Astrocyte (in vitro differentiated cells and primary cell): ENCODE measurements at places on chromosomes 5 and 9. TPM values are rescaled to one million over a fixed set of nuclear protein-coding genes. Genes with fewer than 3 reads are reported as not detected.
A peak's percentile ranks its signal among the peaks of the same experiment; 100 is the strongest.

The NXNL2 gene
- 0.62 and 1.6 TPM in 2 replicates for total RNA-seq

The OR1J2 gene
- total RNA-seq = not detected in 2 replicates

The GABRA6 gene
- total RNA-seq = not detected in 2 replicates

The HTR4 gene
- not detected in 2 replicates for total RNA-seq

The ECSCR gene
- total RNA-seq = 0.96 and 1.00 TPM in 2 replicates

The OBP2B gene
- not detected in 2 replicates for total RNA-seq

The INSYN2B gene
- 0.10 and 0.36 TPM in 2 replicates for total RNA-seq

DNA sequence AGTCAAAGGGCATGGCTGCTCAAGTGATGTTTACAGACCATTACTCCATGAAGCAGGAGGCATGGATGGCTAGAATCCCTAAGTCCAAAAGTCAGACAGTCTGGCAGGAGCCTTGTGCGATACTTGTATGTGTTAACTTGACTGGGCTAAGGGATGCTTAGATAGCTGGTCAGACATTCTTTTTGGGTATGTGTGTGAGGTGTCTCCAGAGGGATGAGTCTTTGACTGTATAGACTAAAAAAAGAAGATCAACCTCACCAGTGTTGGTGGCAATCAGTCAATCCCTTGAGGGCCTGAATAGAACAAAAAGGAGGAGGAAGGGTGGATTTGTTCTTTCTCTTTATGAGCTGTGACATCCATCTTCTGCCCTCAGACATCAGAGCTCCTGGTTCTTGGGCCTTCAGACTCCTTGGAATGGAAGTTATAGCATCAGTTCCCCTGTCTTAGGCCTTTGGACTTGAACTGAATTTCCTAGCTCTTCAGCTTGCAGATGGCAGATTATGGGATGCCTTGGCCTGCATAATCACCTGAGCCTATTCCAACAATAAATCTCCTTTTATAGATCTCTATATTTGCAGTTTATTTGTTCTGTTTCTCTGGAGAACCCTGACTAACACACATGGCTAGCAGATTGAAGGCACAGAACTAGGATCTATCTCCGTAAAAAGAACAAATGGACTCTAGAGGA lies 9.7 kb upstream of the HSPB3 start:
- no peak for DNase-seq

GRCh38 chr5:90359073-90359920 lies 50.3 kb downstream of the CETN3 start:
- no peak for DNase-seq

DNA sequence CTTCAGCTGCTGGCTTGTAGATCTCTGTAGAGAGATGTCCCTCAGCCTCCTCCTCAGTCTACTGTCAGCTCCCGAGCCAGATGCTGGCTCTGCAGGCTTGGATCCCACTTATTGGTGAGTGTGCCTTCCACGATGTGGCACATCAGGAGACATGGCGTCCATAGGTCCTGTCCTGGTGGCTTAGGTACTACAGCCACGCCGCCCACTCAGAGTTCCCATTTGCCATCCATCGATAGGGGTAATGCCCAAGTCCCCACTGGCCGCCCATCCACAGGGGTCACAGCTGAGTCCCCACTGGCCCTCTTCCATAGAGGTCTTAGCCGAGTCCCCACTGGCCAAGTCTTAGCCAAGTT lies 17.3 kb downstream of the EXOC3 start:
- no peak for DNase-seq

- no peak for DNase-seq
Observed at GRCh38 chr9:35712762-35713400, 19.1 kb downstream of the TLN1 start.

GRCh38 chr5:144525000-144525399 lies 354.3 kb downstream of the KCTD16 start:
- no peak for DNase-seq

- peak; percentile 12 for DNase-seq
Observed at GRCh38 chr5:60404171-60404570, 295.8 kb downstream of the DEPDC1B start.

- DNase-seq = no peak
Observed at GRCh38 chr9:34500623-34501267, 22.0 kb downstream of the ENHO start.

- peak; percentile 0 for DNase-seq
Observed at GRCh38 chr5:106481374-106481773, 1189.4 kb downstream of the EFNA5 start.

- DNase-seq = no peak
Observed at GRCh38 chr9:124879226-124879625, 17.3 kb downstream of the ARPC5L start.

GRCh38 chr9:103649086-103649485 lies 445.0 kb upstream of the SMC2 start:
- DNase-seq = no peak

DNA sequence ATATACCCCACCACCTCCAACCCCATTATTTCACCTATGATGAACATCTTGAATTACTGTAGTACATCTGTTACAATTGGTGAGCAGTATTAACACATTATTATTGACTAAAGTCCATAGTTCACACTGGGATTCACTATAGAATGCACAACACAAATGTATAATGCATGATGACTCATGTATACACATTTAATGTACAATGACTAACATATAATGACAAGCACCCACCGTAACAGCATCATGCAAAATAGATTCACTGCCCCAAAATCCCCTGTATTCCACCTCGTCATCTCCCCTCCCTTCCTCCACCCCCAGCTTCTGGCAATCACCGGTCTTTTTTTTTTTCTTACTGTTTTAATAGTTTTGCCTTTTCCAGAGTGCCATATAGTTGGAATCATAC lies 47.1 kb upstream of the NEK6 start:
- DNase-seq = no peak

GRCh38 chr5:36619012-36619635 lies 12.7 kb downstream of the SLC1A3 start:
- no peak for DNase-seq

DNA sequence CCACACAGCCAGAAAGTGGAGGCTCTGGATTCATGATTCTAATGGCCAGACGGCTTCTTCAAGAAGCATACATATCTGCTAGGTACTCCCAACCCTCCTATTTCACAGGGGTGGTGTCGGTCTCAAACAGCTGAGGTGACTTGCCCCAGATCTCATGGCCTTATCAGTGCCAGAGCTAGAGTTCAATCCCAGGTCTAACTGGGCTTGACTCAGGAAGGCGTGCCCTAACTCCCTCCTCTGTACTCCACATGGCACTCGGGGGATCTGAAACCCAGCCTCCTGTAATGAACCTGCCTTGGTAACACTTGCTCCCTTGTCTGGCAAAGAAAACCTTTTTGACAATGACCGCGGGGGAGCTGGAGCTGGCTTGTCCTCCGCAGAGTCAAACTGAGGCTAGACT lies 2.1 kb downstream of the QRFP start:
- DNase-seq = no peak

DNA sequence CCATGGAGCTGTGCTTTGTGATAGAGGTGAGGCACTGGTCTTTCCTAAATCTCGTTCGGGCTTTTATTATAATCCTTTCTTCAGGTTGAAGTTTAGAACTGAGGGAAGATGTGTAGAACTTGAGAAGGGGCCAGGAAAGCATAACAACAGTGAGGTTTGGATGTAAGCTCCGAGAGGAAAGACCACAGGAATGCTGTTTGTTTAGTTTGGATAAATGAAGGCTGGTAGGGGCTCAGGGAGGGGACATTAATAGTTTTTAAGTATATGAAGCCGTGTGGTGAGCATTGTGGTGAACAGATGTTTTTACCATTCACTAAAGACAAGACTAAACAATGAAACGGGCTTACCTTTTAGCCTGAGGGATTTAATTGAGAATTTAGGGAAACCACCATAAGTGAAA lies 130.8 kb downstream of the ARHGAP26 start:
- peak; percentile 95 for DNase-seq

DNA sequence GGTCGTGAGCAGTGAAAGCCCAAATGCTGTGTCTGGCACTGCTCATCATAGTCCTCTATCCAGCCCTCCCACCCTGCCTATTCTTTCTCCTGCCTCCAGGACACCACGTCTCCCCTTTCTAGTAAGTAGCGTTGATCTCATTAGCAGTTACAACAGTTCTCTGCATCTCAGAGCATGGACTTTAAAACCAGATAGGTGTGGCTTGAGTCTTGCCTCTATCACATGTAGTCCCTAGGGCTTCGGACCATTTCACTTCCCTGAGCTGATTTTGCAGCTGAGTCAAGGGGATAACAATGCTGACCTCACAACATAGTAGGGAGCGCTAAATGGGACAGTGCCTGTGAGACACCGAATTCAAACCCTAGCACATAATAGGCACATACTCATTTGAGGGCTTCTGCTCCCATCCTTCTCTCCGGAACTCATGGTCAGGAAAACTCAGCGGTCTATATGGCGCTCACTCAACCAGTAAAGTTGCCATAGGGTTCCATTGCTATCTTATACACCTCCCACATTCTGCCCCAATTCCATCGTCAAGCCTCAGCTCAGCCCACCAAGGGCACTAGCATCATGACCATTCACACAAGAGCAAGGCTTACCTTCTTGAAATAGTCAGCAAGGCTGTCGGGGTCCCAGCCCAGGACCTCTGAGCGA lies 515 bp downstream of the LCP2 start:
- no peak for DNase-seq

GRCh38 chr5:93675460-93676450 lies 65.6 kb downstream of the POU5F2 start:
- DNase-seq = no peak

DNA sequence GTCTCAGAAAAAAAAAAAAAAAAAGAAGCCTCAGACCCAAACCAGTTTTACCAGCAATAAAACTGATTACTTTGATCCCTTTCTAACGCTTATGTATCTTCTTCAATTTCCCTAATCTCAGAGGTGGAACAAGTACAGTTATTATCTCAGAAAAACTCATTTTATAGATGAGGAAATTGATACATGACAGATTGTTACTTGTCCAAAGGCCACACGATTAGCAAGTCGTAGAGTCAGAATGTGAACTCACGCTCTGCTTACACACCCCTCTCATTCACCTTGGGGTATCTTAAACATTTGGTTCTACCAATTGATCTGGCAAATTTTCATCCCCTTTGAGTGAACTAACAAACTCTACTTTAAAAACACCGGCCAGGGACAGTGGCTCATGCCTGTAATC lies 110.2 kb downstream of the SUSD1 start:
- DNase-seq = no peak
